ENCODE measurements at places on chromosomes 13 and 19.

GRCh38 chr19:2077398-2077797, 18.7 kb downstream of the MOB3A start:
- DNase-seq = no peak

DNA sequence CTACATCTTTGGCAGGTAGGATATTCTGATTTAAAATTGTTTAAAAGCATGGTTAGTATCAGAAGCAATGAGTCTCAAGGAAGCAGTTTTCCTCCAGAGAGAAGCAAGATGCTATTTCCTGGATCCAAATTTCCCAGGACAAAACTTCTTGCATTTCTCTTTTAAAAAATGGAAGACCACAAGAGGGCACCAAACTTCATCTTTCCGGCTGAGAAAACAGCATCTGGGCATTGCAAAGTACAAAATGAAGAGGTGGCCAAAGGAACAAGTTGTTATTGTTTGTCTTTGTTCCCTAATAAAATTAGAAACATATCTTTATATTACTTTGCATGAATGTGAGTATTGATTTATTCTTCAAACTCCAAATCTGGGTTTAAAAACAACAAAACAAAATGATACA, 60.0 kb upstream of the LRCH1 start:
- no peak for DNase-seq

- DNase-seq = no peak
Measured at GRCh38 chr13:96968027-96968426, 26.2 kb downstream of the OXGR1 start.

DNA sequence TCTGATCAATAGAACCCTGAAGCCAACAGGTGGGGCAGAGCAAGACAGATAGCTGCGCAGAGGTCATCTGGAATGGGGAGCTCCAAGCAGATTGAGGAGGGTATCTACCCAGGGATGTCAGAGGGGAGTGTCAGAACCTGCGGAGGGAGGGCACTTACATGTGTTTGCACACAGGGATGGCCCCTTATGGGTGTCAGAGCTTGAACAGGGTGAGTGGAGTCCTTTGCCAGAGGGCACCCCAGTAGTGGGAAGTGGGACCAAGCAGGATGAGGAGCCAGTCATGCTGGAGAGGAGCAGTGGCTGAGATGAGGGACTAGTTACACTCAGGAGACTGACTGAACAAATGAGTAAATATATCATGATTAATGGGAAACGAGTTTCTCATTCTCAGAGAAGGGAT, 17.0 kb upstream of the SIGLEC14 start:
- no peak for DNase-seq

GRCh38 chr13:22736084-22736767, 444.6 kb upstream of the SGCG start:
- no peak for DNase-seq

GRCh38 chr19:34104557-34104956, 67.7 kb upstream of the LSM14A start:
- no peak for DNase-seq

DNA sequence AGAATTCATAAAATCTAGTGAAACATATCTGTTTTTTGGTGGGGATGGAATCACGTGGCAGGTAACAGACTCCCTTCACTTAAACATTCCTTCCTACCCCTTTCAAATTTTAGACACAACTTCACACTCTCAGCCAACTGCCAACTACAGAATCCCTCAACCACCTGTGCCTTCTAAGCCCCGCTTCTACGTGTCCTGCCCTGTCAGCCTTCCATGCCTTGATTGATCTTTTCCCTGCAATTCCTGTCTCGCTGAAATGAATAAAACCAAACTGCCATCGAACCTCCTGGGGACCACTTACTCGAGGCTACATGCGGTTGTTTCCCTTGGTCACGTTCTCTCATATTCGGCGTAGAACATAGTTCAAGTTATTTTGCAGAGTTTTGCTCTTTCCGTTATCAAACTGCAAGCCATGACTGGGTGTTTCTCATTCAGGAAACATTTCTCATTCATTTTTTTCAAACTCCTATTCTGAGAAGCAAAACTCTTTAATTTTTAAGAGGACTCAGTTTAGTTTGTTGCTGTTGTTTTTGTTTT, 1.1 kb downstream of the ZNF625 start:
- no peak for DNase-seq

DNA sequence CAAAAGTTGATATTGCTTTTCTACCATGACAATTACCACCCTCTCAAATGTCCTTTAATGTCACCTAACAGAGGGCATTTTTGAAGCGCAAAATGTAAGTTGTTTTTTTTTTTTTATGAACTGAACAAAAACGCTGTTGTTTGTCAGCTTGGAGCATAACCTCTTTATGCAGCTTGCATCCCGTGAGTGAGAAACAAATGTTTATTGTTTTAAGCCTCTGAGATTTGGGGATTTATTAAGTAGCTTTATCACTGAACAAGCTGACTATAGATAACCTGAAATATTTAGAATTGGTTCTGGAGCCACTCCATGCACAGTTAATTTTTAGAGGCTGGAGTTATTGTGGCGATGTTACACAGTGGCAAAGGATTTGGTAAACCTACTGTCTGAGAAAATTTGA, 80.1 kb upstream of the ATXN8OS start:
- no peak for DNase-seq

GRCh38 chr19:10631874-10632273, 6.5 kb downstream of the SLC44A2 start:
- no peak for DNase-seq

DNA sequence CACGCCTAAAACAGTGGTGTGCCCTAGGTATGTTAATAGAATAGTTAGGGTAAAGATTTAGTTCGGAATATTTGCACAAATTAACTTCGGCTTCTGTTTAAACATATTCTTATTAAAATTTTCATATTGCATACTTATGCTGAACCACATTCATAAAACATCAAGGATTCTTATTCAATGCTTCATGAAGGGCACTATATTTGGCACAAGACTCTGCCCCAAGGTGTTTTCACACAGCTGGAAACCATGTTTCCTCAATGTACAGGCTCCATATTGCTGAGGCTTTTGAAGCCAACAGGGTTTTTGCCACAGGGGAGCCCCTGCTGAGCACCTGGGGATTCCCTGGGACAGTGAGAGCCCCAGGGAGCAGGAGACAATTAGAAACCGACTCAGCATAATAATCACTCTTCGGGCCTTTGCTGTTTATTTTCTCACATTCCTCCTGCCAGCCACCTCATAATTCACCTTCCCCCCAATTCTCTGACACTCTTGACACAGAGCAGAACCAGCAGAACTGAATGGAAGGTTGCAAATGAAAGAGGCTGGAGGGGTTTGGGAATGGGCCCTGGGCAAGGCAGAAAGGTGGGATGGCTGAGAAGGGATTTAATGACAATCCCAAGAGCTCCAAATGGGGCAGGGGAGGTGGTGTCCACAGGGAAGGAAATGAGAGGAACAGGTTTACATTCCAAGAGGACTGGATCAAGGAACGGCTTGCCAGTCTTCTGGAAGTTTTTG, 72.3 kb upstream of the POMP start:
- DNase-seq = no peak

GRCh38 chr19:966485-967088, 17.6 kb upstream of the WDR18 start:
- no peak for DNase-seq

- DNase-seq = peak; percentile 84
Measured at GRCh38 chr19:7871437-7872305, 2.5 kb downstream of the PRR36 start.

GRCh38 chr19:2252797-2253105, 3.5 kb downstream of the JSRP1 start:
- DNase-seq = no peak

DNA sequence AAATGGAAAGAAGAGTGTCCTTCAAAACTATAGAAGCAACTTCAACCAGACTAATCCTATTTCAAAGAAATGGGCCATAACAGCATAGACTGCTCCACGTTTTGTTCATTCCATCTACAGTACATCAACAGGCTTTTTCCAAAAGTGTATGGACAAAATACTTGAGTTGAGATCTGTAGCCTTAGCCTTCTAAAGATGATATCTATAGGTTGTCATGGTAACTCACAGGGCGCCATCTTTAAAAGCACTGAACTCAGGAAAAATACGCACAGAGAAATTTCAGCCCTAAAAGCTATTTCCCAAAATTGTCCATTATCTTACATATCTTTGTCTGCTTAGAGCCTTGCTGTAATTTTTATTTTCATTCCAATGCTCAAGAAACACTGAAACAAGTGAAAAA, 439.4 kb upstream of the NBEA start:
- no peak for DNase-seq

DNA sequence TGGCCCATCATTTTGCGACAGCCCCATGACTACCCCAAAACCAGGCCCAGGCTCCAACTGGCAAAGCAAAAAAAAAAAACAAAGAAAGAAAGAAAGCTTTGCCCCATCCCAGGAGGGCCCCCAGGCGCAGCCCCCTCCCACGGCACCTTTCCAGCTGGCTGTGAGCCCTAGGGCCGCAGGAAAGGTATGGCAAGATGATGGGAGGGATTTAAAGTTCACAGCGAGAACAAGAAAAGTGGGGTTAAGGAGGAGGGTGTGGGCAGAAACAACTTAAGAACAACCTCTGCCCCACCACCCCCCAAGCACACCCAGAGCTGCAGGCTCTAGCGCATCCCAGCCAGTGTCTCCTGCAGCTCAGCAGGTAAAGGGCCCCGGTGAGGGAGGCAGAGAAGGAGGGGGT, at the start of gene CYP2F1:
CYP2F1 (plus strand) TSS at position 301 of the 400 bp plus-strand sequence. CDS start 1,757 bp downstream, outside the sequence.
- no peak for DNase-seq

DNA sequence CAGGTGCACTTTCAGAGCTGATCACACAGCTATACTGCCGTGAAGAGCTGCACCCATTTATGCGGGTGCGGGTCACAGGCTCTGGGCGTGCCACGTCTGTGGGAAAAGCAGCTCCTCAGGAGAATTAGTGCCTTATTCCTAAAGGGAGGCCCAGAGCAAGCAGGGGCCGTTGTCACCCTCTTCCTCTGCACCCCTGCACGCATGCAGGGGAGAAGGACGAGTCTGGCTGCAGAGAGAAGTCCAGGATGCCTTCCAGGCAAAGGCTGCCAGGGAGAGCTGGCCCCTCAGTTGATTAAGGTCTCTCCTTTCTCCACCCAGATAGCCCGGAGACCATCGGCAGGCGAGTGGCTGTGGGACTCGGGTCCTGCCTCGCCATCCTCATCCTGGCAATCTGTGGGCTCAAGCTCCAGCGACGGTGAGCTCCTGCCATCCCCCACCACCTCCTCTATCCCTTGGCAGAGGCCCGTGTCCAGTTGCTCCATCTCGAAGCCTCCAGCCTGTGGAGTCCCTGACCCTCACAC, 3.1 kb upstream of the FFAR1 start:
- no peak for DNase-seq

GRCh38 chr19:2942928-2943640, 1.7 kb downstream of the ZNF77 start:
- no peak for DNase-seq

- no peak for DNase-seq
Measured at GRCh38 chr19:11359421-11359820, 4.2 kb downstream of the PLPPR2 start.

DNA sequence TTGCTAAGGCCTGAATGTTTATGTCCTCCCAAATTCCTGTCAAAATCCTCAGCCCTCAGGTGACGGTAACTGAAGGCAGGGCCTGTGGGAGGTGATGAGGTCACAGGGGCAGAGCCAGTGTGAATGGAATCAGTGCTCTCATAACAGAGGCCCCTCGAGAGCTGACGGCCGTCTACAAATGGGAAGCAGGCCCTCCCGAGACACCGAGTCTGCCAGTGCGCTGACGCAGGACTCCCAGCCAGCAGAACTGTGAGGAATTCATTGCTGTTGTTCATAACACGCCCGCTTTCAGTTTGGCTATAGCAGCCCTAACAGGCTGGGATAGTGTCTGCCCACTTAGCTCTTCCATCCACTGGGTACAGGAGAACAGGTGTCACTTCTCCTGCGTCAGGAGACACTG, 41.2 kb downstream of the CARS2 start:
- DNase-seq = no peak

GRCh38 chr19:35436477-35437405, 11.3 kb upstream of the FFAR2 start:
- peak; percentile 22 for DNase-seq

DNA sequence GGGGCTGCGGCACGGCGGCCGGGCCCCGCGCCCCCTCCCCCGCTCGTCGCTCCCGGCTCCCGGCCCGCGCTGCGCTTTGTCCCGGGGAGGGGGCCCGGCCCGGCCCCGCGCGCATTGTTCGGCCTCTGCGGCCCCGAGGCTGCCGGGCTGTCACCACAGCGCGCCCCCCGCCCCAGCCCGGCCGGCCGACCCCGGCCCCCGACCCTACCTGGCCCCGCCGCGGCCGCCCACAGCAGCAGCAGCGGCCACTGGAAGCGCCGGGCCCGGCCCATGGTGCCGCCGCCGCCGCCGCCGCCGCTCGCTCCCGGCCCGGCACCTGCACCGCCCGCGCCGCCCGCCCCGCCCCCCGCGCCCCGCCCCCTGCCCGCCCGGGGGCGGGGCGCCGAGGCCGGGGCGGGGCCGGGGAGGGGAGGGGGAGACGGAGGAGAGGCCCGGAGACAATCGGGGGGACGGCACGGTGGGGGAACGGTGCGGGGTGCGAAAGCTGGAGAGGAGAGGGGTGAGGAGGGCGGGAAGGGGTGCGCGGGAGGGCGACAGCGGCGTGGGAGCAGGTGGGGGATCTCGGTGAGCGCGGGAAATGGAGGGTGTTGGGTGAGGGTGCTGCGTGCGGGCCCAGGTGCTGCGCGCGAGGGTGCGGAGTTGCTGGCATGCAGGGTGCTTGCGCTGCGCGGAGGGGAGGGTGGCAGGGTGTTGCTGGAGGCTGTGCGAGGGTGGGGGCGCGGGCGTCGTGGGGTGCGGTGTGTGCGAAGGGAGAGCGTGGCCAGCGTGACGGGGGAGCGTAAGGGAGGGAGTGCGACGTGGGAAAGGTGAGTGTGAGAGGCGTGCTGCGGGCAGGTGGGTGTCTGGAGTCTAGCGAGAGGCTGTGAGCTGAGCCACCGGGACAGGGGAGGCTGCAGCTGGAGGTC, at the start of gene CADM4:
CADM4 (minus strand) TSS at position 332 of the 905 bp plus-strand sequence; CDS start at position 272, 60 bp downstream.
- DNase-seq = no peak

DNA sequence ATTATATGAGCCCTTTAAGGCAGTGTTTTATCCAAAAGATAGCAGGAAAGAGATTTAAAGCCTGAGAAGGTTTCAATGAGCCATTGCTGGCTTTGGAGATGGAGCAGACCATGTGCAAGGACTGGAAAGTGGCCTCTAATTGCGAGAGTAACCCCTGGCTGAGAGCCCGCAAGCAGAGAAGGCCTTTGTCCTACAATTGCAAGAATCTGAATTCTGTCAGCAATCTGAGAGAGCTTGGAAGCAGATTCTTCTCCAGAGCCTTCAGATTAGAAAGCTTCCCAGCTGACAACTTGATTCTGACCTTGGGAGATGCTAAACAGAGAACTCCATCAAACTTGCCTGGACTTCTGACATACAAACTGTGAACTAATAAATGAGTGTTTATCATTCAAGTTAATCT, 528.7 kb upstream of the KLF12 start:
- no peak for DNase-seq

DNA sequence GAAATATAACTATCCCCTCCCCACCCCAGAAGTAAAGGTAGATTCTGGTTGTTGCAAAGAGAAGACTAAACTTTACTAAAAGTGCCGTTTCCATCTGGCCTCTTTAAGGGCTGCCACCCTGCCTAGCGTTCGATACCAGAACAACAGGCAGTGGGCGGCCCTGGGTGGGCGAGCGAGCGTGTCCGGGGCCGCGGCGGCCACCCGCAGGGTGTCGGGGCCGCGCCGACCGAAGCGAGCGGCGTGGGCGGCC, 2.6 kb downstream of the FGF9 start:
- no peak for DNase-seq

- DNase-seq = no peak
Measured at GRCh38 chr19:7868326-7868670, 5.9 kb downstream of the PRR36 start.
